ENCODE measurements at places on chromosomes 2 and 18.

DNA sequence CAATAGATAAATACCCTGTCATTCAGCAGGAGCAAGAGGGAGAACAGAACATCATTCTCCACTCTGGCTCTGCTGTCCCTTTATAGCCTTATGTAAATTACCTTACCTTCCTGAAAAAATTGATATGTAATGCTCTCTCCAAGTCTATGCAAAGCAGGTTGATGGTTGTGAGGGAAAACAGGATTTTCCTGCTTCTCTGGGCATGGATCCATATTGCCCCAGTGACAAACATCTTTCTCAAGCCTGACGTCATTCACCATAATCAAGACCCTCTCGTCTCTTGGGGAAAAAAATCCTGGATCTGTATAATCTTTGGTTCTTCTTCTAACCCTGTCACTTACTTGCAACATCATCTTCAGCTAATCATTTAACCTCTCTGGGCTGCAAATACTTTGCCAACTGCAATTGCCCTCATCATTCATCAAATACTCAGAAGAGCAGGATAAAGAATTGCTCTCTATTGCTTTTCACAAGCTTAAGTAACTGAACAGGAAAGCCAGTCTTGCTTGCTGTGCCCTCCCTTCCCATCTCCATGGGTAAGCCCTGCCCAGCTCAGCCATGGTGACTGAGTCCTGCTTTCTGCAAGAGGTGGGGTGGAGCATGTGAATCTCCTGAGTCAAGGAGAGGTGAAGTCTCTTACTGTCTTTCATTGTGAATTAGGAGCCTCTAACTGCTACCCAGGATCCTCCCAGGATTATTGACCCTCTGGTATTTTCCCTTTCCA, 123.7 kb upstream of the KLF7 start:
- no peak for DNase-seq

DNA sequence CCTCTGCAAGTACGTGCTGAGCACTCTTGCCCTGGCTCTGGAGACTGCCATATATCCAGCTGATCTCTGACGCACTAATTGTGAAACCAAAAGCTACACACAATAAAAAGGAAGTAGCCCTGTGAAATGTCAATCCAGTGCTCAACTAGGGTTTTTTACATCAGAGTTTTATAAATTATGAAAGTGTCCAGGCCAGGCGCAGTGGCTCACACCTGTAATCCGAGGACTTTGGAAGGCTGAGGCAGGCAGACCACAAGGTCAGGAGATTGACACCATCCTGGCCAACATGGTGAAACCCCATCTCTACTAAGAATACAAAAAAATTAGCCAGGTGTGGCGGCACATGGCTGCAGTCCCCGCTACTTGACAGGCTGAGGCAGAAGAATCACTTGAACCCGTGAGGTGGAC, 24.5 kb upstream of the PEX13 start:
- DNase-seq, result no peak

GRCh38 chr2:239674981-239675825, 274.4 kb upstream of the HDAC4 start:
- DNase-seq, result no peak

DNA sequence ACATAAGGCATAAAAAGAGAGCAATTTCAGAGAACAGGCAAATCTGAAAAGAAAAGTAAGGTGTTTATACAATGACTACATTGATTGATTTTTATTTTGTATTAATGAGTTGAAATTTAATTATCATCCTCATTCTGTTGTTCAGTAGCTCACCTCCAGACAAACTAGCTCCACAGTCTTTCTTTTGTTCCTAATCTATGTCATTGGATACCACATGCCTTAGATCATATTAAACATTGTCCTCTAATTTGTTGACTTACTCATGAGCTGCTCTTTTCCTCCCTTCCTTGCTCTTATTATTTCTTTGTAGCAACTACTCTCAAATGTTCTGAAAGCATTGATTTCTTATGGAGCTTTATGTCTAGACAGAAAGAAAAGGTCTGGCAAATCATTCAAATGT, 185.5 kb upstream of the ZSWIM2 start:
- no peak for DNase-seq

DNA sequence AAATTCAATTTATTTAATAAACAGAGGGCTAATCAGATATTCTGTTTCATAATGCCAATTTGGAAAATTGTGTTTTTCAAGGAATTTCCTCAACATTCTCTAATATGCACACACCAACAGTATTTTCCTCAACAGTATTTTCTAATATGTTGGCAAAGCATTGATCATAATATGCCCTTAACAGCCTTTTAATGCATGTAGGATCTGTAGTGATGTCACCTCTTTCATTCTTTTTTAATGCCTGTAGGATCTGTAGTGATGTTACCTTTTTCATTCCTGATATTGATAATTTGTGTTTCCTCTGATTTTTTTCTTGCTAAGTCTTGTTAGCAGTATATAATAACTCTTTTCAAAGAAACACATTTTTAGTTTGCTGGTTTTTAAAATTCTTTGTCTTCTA, 15.9 kb downstream of the VWA3B start:
- no peak for DNase-seq

GRCh38 chr2:118835746-118836410, 11.6 kb downstream of the EN1 start:
- no peak for DNase-seq

GRCh38 chr2:235413064-235413463, 80.8 kb upstream of the AGAP1 start:
- DNase-seq, result no peak

- no peak for DNase-seq
Observed at GRCh38 chr18:24170360-24170759, 31.5 kb downstream of the CABYR start.
